ENCODE measurements at places on chromosomes 1 and 21.

- no peak for DNase-seq
These were observed at the start of gene IGSF3 for GRCh38 chr1:116667575-116668105. Gene IGSF3, minus strand, starts transcription at chr1:116667733. Its CDS starts 1,407 bp downstream, at chr1:116666326.

DNA sequence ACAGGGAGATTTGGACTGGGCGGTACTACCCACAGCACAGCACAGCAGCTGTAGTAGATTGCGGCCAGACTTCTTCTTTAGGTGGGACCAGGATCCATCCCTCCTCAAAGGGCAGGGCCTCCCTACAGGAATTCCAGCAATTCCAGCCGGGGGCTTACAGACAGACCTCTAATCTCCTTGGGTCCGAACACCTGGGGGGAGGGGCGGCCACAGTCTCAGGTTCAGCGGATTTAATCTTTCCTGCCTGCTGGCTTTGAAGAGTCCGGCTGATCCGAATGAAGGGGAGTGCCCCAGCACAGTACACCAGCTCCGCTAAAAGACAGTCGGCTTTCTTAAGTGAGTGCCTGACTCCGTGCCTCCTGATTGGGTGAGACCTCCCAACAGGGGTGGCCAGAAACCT lies 1708.5 kb downstream of the BRINP3 start:
- DNase-seq: no peak

- no peak for DNase-seq
These were observed 39.2 kb downstream of the SIPA1L2 start for GRCh38 chr1:232590744-232591082.

DNA sequence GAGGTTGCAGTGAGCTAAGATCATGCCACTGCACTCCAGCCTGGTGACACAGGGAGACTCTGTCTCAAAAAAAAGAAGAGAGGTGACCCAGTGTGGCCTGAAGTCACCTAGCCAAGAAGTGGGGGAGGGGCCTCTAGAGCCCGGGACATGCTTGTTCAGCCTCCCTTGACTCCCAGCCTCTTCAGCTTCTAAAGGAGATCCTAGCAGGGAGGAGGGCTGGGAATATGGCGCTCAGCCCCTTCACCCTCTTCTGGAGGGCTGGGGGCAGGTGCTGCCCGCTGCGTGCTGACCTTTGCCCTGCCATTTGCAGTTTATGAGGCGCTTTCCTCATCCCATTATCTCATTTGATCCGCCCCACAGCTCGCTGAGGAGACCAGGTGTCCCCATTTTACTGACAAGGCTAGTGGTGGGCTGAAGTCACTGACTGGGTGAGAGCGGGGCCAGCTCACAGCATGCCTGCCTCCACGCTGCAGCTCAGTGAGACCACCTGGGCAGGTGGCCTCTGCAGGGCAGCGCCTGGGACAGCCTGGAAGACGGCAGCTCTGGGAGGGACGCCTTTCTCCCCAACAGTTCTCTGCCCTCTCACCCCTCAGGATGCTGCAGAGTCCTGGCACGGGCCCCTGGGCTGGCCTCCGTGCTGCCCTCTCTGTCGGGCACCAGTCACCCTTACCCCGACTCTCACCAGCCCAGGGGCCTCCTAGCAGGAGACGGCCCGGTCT lies 7.5 kb downstream of the ELF3 start:
- no peak for DNase-seq

GRCh38 chr1:185244015-185244747 lies 72.9 kb downstream of the IVNS1ABP start:
- DNase-seq: no peak

DNA sequence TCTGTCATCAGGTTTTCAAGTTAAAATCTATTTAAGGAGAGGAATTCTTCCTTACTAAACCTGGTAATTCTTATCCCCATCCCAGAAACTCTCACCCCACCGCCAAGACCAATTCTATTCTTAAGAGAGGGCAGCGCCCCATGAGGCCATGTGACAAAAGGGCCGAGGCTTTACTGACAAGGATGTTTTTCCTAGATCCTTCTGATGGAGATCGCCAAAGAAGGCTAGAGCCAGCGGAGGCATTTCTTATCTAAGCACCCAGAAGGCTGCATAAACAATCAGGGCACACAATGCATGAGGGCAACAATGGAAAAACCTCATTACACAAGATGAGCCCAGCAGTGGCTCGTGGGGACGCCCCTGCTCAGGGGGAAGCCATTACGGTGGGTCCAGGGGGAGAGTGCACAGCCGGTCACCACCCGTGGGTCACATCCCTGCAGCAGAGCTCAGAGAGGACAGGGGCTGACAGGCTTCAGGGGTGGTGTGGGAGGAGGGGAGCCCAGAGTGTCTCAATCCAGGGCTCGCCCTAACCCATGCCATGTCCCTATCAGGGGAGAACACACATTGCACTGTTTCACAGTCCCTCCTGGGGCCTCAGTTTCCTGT lies 88.7 kb downstream of the ITPKB start:
- DNase-seq: no peak

DNA sequence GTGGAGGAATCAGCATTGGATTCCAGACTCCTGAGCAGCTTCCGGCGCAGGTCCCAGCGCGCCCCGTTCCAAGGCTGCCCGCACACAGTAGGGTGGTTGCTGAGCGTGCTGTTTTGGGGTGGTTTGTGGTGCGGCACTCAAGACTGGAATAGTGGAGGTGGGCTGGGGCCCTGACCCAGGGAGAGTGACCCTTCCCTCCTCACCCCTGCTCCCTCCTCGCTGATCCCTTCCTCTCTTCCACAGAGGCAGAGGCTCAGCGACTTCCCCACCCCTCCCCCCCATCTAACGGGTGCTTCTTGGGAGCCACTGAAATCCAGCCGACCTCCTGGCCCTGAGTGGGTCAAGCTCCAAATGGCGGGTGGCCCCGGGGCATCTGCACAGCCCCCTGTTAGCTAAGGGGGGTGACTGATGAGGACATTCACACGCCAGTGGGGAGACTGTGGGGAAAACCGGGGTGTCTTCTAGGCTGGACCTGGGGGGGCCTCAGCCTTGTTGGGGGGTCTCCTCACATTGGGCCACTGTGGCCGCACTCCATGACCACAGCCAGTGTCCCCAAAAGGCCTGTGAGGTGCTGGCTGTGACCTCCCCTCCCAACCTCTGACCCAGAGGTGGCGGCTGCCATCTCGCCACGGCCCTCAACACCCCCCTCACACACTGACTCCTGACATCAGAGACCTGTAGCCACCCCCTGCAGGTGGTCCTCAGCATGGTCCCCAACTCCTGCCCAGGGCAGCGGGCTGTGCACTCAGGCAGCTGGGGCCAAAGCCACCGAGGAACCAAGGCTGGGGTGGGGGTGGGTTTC lies 3.9 kb upstream of the HES4 start:
- DNase-seq: no peak

DNA sequence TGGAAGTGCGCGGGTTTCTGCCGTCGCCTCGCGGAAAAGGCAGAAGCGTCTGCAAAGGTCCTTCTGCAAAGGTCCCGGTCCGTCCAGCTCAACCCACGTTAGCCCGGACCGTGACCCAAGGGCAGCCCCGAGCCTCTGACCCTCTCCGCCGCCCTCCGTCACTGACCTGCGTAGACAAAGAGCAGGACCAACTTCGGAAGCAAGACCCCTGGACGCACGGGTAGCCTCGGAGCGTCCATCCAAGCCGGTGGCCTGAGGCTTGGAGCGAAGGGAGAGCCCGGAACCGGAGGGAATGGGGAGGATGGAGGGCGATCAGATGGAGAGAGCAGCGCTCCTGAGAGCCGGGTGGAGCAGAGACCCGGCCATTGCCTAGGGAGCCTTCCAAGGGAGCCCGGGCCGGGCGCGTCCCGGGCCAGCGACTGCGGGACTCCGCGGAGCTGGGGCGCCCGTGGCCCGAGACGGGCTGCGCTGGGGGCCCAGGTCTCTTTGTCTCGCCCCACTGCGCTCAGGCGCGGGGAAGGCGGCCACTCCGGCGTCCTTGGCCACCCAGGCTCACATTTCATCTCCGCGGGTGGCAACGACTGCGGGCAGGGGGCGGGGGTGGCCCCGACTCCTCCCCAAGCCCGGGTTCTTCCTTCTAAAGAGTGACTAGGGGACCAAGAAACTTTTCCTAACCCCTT lies at the start of gene CYYR1:
TSS of gene CYYR1 (minus strand) at position 585 of the 680 bp plus-strand sequence. CDS start at position 239, 346 bp downstream.
- DNase-seq: no peak

DNA sequence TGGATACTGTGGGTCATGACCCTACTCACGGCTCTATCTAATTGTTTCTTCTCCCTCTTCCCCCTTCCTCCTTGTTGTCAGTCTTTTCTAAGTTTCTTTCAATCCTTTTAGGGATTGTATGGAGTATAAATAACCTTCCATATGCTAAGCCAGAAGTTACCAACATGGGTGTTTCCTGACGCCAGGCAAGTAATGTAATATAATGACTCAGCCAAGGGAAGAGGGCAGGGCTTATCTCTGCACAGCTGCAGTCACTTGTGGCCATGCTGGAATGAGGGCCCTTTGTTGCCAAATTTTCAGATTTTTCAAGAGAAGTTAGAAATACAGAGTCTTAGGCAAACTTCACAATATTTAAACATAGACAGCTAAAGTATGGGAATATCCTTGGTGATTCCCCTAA lies 194.6 kb downstream of the ST6GALNAC3 start:
- no peak for DNase-seq

GRCh38 chr1:48740621-48741020 lies 36.1 kb downstream of the BEND5 start:
- no peak for DNase-seq

- DNase-seq: no peak
These were observed 156.8 kb downstream of the ST6GALNAC3 start for GRCh38 chr1:76231320-76231719.

DNA sequence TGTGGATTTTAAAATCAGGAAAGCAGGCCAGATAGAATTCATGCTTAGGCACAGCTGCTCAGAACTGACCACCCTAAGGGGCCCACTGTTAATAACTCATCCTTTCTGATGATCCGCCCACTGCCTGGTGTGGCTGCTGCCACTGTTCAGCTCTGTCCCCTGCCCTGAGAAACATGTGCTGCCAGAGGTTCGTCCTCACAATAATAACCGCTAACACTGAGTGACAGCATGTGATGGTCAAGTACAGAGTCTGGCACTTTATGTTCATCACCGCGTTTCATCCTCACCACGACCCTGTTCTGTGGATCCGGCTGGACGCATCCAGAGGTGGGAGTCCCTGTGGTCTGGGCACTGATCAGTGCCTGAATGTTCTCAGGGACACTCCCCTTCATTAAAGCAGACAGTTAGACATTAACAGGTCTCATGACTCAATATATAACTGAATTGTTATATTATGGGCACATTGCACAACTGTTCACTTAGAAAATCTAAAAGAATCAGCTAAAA lies 108.6 kb downstream of the SIM2 start:
- no peak for DNase-seq

GRCh38 chr1:206793620-206794019 lies 21.3 kb upstream of the IL10 start:
- no peak for DNase-seq

GRCh38 chr21:18350216-18350615 lies 53.4 kb downstream of the TMPRSS15 start:
- no peak for DNase-seq

GRCh38 chr21:39932335-39932734 lies 65.1 kb downstream of the PCP4 start:
- no peak for DNase-seq

DNA sequence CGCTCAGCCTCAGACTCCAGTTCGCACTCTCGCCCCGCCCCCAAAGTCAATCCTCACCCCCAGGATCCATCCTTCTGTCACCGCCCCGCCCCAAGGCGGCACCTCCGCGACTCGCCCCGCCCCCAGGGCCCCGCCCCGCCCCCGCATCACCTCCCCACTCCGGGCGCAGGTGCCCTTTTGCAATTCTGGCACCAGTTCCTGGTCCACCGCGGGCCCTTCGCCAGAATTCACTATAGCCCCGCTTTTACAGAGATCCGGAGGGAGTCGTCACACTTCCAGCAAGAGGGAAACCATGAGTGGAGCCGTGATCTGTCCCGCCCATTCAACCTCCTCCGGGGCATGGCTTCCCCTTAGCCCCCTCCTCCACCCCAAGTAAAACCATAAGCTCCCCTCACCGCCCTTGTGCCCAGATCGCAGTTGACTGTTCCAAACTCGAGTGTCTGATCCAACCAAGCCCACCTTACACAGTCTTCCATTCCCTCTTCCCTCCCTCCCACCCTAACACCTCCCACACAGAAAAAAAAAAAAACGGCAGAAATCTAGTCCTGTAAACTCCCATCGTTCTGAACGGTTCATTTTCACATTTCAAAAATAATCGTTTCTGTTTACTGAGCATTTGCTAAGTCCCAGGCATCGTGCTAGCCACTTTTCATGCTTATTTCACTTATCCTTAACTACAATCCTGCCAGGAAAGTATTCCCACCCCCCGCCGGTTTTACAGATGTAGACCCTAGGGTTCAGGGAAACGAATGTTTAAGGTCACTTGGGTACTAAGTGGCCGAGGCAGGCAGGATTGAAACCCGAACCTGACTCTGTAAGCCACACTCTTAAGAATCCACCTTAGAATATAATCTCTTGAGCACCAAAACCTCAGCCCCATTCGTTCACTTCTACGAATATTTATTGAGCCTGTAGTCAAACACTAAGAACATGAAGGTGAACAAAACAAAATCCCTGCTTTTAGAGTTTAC lies 1.3 kb upstream of the DNAJC16 start:
- DNase-seq: no peak

- no peak for DNase-seq
These were observed 12.1 kb upstream of the KDF1 start for GRCh38 chr1:26972390-26972789.

DNA sequence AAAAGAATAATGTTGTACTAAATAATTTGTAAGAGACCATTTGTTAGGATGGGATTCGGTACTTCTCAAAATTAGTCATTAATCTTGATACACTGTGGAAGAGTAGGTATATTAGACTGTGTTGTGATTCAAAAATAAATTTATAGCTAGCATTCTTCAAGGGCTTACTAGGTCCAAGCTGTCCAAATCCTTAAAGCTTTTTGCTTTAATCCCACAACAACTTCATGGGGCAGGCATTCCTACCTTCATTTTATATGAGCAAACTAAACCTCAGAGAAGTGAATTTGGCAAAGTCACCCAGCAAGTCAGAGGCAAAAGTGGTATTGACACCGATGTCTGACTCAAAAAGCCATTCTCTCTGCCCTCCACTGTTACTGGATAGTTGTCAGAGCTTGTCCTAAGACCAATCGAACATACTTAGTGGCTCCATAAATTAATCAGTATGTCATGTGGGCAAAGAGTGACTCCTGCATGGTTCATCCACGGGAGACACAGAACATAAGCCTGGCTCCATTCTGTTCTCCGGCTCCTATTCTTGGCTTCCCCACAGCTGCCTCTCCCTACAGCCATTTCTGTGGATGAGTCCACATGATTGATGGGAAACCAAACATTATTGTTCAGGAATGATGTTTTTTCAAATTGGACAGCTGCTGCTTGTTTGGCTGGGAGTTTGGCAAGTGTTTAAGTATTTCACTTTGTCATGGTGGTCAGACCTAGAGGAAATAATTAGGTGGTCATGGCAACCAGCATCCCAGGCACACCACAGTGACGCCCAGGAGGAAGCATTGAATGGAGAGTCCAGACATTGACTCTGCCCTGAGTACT lies 133.4 kb upstream of the FGGY start:
- no peak for DNase-seq

GRCh38 chr1:56450004-56450666 lies 129.2 kb downstream of the PLPP3 start:
- no peak for DNase-seq

- no peak for DNase-seq
These were observed 38.1 kb downstream of the RCSD1 start for GRCh38 chr1:167668108-167668507.

GRCh38 chr1:114455102-114455785 lies 55.8 kb downstream of the TRIM33 start:
- no peak for DNase-seq

Measured in Ammon's horn (tissue), 1 donor.